ENCODE measurements at places on chromosomes 7 and 10. TPM values are rescaled to one million over a fixed set of nuclear protein-coding genes. Genes with fewer than 3 reads are reported as not detected.

- DNase-seq: peak; percentile 41
Observed at GRCh38 chr10:98391065-98391464, 23.9 kb downstream of the PYROXD2 start.

DNA sequence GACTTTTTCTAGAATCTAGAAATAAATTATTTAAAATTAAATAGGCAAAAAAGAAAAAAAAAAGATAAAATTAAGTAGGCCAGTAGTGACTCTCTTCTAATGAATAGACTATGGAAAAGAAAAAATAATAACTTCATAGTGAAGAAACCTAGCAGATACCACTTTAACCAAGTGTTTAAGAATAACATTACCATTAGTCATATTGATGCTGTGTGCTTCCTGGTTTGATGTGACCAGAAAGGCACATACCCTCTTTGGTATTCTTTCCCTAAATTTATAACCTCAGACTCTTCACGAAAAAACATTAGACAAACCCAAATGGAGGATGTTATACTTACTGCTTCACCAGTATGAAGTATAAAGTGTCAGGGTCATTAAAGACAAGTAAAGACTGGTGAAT lies 42.6 kb downstream of the KIF20B start:
- no peak for DNase-seq

GRCh38 chr10:101238732-101239105 lies 9.5 kb upstream of the LBX1 start:
- DNase-seq: no peak

DNA sequence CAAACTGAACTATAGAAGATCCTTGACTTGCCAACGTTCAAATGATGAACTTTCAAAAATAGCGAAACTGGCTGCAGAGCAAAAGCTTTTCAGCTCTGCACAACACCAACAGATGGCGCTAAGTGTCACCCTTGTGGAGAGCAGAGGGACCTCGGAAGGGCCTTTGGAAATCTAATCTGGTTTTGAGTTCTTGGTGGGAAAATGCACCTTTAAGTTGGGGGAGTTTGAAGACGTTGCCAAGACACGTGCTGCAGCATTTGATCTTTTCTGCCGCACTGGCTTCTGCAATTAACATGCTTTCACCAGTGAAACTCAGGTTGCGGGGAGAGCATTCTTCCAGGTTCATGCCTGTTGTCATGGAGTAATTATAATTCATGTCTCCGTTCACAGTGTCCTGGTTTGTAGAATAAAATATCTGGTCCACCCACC lies 26.3 kb upstream of the WDR11 start:
- DNase-seq: no peak

GRCh38 chr10:77636967-77637531 lies 559 bp downstream of the KCNMA1 start:
- no peak for DNase-seq

- DNase-seq: no peak
Observed at GRCh38 chr10:89351780-89352597, 24.2 kb downstream of the IFIT3 start.

GRCh38 chr7:73995330-73995729 lies 32.6 kb upstream of the ELN start:
- DNase-seq: no peak

DNA sequence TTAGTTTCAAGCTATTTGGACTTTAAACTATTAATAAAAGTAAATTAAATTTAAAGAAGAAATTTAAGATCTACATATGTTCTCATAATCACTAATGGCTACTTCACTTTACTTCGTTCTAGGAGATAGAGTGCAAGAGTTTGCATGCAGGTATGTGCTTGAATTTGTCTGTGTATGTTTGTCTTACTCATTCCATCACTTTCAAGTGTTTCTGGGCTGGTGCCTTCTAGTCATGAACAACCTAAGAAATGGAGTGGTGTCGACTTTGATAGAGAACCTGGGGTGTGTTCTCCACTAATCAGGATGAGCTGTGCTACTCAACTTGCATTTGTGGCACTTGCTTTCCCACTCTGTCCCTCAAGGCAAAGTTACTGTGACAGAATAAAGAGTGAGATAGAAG lies 169.9 kb downstream of the KCND2 start:
- no peak for DNase-seq

- DNase-seq: no peak
Observed at GRCh38 chr7:70674571-70675010, 457.4 kb upstream of the GALNT17 start.

DNA sequence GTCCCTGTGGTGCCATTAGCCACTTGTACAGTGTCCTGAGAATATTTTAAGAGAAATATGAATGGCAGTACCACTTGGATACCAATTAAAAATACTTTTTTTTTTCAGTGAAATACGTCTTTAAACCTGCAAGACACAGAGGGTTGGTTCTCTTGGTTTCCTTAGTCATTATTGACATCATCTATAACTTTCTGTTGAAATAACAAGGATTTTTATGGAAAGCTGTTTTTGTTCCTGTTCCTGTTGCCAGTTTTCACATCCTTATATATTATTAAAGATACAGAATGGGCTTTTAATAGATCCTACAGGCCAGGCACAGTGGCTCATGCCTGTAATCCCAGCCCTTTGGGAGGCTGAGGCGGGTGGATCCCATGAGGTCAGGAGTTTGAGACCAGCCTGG lies 579.9 kb downstream of the AUTS2 start:
- DNase-seq: no peak

- no peak for DNase-seq
Observed at GRCh38 chr10:113219446-113219845, 269.4 kb downstream of the TCF7L2 start.

DNA sequence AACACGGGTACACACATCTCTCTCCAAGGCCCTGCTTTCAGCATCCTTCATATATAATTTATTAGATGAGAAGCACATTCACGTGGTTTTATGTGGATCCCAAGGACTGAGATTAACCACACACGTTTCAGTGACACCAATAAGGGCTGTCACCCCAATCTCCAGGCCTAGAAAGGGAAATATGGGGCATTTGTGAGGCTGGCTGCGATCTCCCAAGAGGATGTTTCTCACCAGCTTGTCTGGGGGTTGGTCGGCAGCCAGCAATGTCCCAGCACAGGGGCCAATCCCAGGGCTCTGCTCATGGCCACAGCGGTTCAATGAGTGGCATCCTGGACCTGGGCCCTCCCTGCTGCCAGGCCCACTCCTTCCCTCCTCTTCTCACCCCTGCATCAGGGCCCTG lies 115.5 kb downstream of the ITIH5 start:
- DNase-seq: no peak

DNA sequence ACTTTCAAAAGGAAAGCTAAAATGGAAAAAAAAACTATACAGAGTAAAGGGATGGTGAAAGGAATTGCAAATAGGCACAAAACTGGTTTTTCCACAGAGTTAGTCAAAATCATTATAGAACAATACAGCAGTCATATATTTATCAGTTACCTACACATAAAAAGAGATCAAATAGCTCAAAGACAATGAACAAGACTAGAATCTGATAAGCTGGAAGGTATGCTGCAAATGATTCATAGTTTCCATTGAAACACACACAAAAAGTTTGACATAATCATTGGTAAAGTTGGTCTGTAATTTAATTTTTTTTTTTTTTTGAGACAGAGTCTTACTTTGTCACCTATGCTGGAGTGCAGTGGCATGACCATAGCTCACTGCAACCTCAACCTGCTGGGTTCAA lies 92.4 kb upstream of the SGCE start:
- no peak for DNase-seq

GRCh38 chr10:69119896-69120295 lies 4.1 kb upstream of the VPS26A start:
- DNase-seq: no peak

DNA sequence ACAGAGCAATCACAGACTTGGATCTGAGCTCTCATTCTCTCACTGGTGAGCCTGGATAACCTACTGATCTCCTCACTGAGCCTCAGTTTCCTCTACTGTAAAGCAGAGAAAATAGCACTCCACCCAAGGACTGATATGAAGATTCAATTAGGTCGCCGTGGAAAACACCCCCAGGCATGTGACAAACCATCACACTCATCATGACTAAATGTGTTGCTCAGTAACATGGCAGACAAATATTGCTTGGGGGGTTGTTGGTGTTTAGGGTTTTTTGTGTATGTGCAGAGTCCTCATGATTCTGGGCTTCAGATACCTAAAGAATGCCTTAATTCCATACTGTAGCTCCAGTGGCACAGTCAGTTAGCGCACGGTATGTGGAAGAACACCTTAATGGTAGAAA lies 122.1 kb upstream of the TCF7L2 start:
- DNase-seq: no peak

DNA sequence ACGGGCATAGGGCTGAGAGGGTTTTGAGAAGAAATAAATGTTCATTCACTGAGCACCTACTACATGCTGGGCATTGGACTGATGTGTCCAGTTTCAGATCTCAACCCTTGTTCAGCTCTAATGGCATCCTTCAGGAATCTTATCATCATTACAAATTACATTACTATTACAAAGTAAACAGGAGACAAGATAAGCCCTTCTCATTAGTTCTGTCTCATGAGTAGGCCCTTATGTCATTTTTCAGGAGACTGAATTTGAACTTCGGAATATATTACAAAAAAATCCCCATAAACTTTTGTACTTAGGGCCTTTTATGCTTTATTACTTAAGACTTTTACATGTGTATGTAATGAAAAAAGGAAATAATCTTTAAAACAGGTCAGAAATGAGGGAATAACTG lies 289.7 kb downstream of the BAMBI start:
- no peak for DNase-seq

DNA sequence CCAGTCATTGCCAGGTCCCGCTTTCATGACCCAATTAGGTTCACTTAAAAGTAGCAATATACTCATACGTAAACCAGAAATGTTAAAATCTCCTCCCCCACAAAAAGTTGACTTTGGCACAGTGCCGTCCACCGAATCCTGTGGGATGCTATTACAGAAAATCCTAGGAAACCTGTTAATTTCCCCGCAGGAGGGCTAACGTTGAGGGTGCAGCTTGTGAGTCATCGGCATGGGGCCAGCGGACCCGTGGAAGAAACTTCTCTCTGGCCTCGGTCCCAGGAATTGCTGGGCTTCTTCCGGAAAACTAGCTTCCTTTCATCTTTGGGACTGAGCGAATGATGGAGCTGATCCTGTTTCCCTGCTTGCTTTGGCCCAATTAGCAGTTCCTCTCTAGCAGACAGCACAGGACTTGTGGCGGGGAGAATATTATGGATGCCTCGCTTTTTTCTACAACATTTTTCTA lies 13.5 kb downstream of the CRYGN start:
- DNase-seq: no peak

Gene RASA4B
- 18.9 TPM for total RNA-seq

Gene GDF10
- total RNA-seq: not detected

Gene NME8
- not detected for total RNA-seq

Gene FOXK1
- 26.8 TPM for total RNA-seq

Gene SLC26A3
- total RNA-seq: not detected

Gene CFAP69
- total RNA-seq: not detected

Gene NEBL
- total RNA-seq: not detected

Gene C7orf57
- not detected for total RNA-seq

Gene TEX36
- total RNA-seq: not detected

Gene CYP2E1
- total RNA-seq: 0.13 TPM

Gene ANTXRL
- not detected for total RNA-seq

Gene PRTFDC1
- 1.6 TPM for total RNA-seq

All from activated CD8-positive, alpha-beta T cell treated with anti-CD3 and anti-CD28 coated beads, Interleukin-2, amount 10 ng/mL, durations not matched to agents 7 days and 5 days (primary cell).